ENCODE measurements at places on chromosomes 3 and 15.
A peak's percentile ranks its signal among the peaks of the same experiment; 100 is the strongest.

GRCh38 chr3:12954891-12955650 is 113.7 kb upstream of the RPL32 start:
- DNase-seq, result no peak

- no peak for DNase-seq
These were observed 57.2 kb upstream of the ZBTB38 start for GRCh38 chr3:141311170-141311495.

GRCh38 chr3:50582083-50582482 is 12.8 kb downstream of the HEMK1 start:
- no peak for DNase-seq

- DNase-seq, result no peak
These were observed 92.8 kb downstream of the TBL1XR1 start for GRCh38 chr3:177104299-177104992.

- DNase-seq, result no peak
These were observed 17.3 kb downstream of the GJD2 start for GRCh38 chr15:34737477-34737876.

GRCh38 chr3:128617557-128618397 is 32.8 kb downstream of the RPN1 start:
- peak; percentile 96 for DNase-seq

DNA sequence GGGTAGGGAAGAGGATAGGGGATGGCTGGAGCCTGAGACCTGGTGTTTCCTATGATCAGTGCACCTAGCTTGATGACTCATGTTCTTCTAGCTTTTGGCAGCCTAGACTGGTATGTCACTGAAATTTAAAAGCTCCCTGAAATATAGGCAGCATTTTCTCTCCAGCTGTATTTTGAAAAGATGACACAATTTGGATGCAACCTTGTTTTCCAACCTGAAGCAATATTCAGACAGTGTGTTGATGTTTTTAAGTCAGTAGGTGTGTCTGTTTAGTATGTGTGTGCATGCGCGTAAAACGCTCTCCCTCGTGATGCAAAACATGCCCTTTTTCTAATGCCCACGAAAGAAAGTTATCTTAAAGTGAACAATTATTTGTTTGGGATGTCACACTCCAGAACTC is 58.5 kb downstream of the RPL22L1 start:
- DNase-seq, result no peak

- DNase-seq, result no peak
These were observed 106.9 kb downstream of the LSM3 start for GRCh38 chr3:14285548-14285925.

- no peak for DNase-seq
These were observed 61.1 kb upstream of the GCNT3 start for GRCh38 chr15:59550530-59550929.

GRCh38 chr3:131608296-131608695 is 105.5 kb upstream of the MRPL3 start:
- no peak for DNase-seq

DNA sequence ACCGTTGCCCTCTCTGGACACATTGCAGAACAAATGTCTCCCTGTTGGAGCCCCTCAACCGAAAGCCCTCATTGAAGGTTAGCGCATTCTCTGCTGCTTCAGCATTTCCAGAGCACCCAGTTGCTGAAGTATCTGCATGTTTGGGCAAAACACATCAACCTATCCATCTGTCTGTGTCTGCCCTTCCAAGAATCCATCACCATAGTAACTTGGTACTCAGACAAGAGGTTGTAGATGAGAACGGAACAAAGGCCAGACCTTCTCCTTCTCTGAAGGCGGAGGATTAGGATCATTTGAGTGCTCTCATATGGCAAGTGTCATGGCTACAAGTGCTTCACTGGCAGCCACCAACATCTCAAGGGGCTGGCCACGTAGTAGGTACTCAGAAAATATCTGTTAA is 23.1 kb upstream of the RHO start:
- no peak for DNase-seq

GRCh38 chr3:196970547-196971093 is 2.0 kb upstream of the PIGZ start:
- no peak for DNase-seq
